DMS 273 treated with DMSO at 0.1 percent for 48 hours (cell line): ENCODE measurements at places on chromosomes 3 and 15.

DNA sequence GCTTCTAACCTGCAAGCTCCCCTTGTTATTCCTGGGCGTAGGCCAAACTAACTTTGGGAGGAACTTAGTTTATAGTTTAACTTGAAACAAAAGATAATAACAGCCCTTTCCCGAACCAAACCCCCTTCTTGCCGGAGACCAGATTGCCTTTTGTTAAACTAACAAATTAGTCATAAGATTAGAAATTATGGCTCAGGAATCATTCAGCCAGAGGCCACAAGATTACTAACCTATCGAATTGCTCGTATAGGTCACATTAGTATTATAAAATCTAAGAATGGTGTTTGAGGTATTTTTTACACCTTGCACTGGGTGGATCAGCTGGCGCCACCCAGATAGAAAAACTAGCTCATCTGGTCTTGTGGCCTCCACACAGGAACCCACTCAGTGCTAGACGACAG lies 65.3 kb upstream of the RAP2B start:
- DNase-seq, result no peak

DNA sequence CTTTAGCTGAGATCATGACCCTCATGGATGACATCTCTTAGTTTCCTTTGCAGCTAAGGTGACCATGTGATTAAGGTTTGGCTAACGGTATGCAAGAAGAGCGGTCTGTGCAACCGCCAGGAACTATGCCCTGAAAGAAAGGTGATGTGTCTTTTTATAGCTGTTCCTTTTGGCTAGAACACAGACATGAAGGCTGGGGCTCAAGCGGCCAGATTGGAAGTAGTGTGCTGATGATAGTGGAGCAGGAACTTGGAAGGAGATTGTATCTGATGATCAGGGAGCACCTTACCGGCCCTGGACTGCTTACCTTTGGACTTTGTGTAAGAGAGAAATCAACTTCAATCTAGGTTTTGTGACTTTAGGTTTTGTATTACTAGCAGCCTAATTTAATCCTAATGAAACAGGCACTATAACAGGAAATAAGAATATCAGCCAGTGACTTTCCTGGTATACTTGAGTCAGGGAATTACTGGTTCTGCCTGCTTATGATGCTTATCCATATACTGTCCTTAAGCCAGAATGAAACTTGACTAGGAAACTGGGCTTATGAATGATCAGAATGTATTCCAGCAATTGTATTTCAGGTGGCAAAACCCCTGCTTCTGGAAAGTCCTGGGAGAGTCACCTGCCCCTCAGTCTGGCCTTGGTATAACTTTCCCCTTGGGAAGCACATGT lies 164.3 kb upstream of the LRIG1 start:
- no peak for DNase-seq

- DNase-seq, result no peak
These were observed 56.6 kb downstream of the SEC22A start for GRCh38 chr3:123258359-123258758.

DNA sequence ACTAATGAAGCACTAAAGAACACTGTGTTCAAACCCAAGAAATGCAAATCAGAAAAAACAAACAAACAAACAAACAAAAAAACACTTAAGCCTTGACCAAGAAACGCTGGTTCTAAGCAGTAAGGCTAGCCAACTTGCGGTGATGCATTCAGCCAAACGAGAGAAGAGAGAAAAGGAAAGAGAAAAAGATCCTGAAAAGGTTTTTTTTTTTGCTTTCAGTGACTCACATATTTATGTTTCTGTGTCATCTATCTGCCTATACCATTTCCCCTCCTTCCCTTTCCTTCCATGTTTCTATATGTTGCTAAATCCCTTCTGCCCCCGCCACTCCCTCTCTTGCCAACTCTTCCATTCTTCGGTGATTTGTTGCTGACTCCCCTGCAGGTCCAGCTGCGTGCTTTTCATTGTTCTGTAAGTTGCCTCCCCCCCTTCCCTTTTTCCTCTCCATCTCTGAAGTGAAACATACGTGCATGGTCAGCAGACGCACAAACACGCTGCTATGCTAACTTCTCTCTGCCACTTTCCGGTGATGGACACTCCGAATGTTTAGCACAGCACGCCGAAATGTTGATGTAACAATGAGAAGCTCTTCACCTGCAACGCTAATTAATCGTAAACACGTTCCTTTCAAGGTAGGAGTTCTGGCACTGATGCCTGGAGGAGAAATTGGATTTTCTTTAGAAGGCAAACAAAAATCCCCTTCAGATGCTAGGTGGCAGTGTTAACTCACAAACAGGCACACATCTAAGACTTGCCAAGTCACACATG lies 154.4 kb downstream of the TUSC7 start:
- DNase-seq, result no peak
